ENCODE measurements at places on chromosomes 5 and 9.

- DNase-seq = no peak
Observed at GRCh38 chr9:77917800-77918199, 113.8 kb downstream of the GNAQ start.

GRCh38 chr9:104774831-104775573 is 11.1 kb downstream of the NIPSNAP3B start:
- DNase-seq = no peak

GRCh38 chr9:135847833-135848232 is 59.5 kb downstream of the CAMSAP1 start:
- DNase-seq = no peak

GRCh38 chr5:76455531-76456133 is 52.5 kb downstream of the IQGAP2 start:
- no peak for DNase-seq

DNA sequence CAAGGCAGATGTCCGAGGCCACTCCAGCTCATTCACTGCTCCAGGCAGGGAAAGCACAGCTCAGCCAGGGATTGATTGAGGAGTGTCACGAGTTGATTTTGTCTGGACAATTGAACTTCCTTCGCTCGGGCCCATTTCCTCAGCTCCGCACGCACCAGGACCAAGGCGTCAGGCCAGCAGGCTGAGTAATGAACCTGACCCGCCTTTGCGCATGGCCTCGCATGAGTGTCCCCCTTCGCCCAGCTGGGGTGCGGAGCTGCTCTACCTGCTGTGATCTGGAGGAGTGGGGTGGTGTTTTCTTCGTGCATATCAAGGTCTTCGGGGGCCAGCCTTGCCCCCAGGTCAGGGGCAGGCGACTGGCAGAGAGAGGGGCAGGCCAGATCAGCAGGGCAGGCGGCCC is 44.0 kb downstream of the VAV2 start:
- no peak for DNase-seq

- DNase-seq = no peak
Observed at GRCh38 chr5:90967443-90967842, 408.8 kb downstream of the ADGRV1 start.

DNA sequence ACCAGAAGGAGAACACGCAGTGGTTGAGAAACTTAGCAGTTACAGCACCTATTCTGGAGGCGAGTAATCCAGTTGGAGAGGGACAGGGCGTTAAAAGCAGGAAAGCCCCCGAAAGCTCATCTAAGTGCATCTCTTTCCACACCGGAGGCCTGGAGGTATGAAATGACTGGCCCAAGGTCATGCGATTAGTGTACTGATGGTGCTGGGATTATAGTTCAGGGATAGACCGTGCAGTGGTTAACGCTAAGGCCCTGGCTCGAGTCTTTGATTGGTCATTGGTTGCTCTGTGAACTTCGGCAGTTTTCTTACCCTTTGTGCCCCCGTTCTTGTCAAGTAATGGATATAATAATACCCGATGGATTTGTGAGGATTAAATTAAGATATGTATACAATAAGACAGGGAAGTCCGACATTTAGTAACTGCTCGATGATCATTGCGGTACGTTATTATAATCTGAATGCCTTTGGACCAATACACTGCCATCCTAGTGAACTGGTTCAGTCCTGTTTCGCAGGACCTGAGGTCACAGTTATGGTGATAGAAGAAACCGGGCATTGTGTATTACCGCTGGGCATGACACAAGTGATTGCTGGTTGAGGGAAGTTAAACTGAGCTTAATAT is 960 bp downstream of the CANX start:
- DNase-seq = no peak

DNA sequence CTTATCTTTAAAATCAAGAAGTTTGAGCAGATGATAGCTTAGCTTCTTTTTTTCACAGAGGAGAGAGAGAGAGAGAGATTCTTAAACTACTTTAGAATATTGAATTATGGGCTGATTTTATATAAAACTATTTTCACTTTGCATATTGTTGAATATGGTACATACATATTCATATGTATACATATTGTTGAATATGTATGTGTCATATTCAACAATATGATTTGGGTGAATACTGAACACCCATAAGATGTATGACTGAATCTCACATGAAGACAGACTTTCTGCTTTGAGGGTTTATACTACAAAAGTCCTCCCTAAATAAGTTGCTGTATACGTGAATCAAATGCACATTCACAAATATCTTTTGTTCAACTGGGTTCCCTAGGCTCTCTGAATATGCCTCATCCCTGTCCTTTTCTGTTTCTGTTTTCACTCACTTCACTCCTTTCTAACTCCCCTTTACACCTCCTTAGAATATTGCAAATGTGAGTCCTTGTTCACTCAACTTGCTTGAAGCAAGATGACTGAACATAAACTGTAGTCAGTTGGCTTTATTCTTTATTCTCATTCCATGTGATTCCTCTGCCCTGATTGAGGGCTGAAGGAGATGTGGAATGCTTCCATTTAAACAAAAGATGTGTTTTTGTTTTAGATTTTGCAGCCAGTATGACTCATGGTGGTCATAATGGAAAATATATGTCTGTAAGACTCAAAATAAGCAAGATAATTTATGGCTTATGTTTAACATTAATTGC is 225.4 kb upstream of the DAB2 start:
- no peak for DNase-seq

GRCh38 chr5:78549043-78549442 is 99.5 kb downstream of the LHFPL2 start:
- no peak for DNase-seq

GRCh38 chr5:53366245-53366644 is 114.2 kb upstream of the FST start:
- no peak for DNase-seq

- DNase-seq = no peak
Observed at GRCh38 chr5:2891781-2892180, 140.3 kb upstream of the IRX2 start.

DNA sequence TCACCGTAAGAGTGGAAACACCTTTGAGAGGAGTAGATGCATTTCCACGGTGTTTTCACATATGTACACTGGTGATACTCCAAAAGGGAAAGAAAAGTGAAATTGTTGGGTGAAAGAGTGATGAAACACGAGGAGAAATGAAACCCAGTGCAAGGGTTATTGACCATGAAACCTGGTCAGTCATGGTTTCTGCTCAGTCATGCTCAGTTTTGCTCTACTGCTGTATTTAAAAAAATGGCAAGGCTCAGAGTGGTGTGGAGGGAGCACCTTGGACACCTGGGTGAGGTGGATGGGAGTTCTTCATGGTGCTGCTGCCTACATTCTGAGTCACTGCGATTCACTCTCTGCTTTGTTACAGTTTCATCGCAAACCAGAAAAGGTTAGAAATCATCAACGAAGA is 32.3 kb downstream of the NTRK2 start:
- DNase-seq = no peak

DNA sequence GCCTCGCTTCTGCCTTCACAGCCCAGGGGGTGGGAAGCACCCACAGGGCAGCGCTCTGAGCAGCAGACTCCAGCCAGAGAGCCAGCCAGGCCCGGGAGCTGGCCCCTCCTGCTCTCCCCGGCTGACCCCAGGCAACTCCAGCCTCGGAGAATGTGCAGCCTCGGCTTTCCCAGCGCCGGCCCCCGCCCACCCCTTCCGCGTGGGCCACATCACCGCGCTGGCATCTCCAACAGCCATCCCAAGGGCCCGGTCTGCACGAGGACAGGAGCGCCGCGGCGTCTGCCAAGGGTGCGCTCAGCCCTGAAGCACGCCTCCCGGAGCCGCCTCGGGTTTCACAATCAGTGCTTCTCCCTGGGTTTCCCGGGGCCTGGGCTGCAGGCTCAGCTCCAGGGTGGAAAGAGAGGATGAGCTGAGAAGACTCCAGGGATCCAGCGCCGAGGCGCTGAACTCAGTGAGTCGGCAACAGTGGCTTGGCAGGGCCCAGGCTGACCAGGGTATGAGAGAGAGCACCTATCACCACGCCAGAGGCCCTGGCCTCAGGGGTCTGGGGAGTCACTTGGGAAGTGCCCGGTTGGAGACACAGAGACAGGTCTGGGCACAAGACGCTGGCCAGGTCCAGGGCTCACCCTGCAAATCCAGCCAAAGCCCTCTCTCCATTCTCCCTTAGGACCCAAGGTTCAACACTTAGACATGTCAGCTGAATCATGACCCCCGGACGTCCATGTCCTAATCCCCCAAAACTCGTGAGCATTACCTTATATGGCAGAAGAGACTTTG is 79.6 kb downstream of the ADAMTS2 start:
- no peak for DNase-seq

DNA sequence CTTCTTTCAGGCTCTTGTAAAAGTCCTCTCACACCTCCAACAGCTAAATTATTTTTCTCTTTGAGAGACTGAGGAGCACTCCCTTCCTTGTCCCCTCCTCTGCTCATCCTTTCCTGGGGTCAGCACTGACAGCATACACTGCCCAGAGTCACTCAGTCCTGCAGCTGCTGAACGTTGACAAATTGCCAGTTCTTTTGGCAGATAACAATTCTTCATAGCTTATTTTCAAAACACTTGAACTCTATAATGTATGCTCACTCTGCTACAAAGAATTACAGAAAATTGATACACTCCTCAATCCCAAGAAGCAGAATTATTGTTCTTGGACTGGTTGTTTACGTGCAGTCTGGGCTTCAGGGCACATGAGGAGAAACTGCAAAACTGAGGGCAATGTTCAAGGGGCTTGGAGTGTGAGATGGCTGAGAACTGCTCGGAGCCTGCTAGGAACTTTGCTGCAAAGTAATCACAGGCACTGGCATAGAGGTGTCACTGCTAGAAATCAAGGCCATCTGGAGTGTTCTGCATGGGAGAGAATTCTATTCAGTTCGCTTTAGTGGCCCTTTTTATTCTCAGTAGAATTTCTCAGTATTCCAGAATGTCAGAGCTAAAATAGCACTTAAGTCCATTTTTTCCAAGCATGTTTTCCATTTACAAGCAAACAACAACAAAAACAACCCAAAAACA is 96.4 kb upstream of the SPOCK1 start:
- DNase-seq = no peak

- DNase-seq = no peak
Observed at GRCh38 chr9:134204041-134204440, 39.7 kb upstream of the RNU6ATAC start.

DNA sequence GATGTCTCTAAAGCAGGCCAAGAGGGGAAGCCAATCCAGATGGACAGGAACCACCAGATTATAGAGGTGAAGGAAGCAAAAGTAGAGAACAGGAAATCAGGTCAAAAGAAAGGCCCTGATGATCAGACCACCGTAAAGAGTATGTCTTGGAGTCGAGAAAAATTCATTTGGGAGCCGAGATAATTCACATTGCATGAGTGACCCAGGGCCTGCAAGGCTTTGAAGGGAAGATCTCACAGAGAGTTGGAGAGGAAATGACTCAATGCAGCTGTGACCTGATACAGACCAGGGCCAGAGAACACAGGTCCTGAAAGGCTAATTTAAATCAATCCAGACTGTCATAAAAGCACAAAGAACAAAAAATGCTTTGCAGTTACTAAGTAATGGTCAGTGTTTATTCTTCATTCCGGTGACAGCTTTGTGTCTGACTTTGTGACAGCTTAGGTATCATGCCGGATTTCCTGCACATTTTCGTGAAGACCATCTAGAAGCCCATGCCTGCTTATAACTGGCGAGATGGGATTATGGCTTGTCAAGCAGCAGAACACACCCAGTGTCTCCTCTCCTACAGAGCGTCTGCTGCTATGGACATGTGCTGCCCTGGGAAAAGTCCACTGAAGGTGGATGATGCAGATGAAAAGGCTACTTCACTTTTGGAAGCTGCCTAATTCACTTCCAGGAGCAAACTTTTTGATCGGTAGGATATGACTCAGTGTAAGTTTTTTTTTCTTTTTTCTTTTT is 5.8 kb upstream of the ACTBL2 start:
- no peak for DNase-seq

DNA sequence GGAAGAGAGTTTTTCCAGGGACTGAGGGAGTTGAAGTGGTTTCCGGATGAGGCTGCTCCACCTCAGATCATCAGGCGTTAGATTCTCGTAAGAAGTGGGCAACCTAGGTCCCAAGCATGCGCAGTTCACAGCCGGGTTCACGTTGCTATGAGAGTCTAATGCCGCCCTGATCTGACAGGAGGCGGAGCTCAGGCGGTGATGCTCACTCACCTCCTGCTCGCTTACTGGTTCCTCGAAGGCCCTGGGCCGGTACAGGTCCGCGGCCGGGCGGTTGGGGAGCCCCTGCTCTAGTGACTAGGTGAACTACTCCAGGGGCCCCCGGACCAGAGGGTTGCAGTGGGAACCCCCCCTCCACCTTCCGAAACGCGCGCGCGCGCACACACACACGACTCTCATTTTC is 997 bp upstream of the RNF130 start:
- no peak for DNase-seq

DNA sequence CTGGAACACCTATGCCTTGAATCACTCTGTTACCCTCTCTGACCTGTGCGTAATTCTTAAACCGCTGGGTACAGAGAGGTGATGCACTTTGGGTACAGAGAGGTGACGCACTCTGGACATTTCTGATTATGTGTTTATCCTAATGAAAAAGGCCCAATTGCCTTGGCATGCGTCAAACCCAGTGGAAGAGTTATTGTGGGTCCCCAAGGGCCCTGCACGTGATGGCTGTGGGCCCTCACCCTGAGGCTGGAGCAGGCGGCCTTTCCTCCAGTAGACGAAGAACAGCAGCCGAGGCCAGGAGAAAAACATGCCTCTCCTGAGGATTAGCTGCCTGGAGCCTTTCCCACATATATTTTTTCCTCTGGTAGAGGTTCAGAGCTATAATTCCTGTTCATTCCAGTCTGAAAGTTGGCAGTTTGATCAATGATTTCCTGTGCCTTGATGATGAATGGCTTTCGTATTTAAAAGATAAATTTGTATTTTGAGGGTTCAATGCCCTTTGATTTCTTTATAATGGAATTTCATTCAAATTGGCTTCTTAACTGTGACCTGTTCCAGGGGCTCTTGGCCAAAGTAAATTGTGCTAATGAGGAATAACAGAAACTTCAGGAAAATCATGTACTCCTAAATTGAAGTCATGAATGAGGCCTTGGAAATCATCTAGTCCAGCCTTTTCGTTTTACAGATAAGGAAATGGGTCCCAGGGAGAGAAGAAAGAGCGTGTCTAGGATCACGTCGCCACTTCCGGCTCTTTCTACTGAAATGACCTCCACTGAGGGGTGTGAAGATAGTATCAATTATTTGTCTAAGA is 22.8 kb downstream of the ACER2 start:
- no peak for DNase-seq

- no peak for DNase-seq
Observed at GRCh38 chr9:95316794-95317118, 753 bp downstream of the FANCC start.

DNA sequence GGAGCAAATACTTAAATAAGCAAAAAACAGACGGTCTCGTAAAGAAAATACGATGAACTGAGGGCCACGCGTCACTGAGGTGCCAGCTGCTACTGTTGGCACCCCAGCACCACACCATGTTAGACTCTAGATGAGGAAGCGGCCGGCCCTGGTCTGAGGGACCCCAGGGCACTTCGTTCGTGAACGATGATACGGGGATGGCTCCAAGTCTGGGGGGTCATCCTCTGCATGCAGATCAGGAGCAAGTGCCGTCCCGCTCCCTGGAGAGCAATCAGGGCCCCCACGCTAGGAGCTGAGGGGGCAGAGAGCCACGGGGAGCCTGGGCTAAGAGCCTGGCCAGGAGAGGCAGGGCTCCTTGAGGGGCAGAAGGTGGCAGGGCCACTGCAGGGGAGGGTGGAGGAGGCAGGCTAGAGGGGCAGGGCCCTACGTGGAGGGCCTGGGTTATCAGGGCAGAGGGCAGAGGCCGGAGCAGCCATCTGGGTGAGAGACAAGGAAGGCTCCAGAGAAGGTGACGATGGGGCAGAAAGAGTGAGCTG is 24.1 kb downstream of the SARDH start:
- DNase-seq = no peak

- no peak for DNase-seq
Observed at GRCh38 chr5:119080936-119081335, 10.0 kb downstream of the DMXL1 start.

GRCh38 chr5:14767735-14768507 is 103.4 kb downstream of the OTULIN start:
- DNase-seq = no peak
